ENCODE measurements at places on chromosomes 3 and 15. TPM values are rescaled to one million over a fixed set of nuclear protein-coding genes. Genes with fewer than 3 reads are reported as not detected.

DNA sequence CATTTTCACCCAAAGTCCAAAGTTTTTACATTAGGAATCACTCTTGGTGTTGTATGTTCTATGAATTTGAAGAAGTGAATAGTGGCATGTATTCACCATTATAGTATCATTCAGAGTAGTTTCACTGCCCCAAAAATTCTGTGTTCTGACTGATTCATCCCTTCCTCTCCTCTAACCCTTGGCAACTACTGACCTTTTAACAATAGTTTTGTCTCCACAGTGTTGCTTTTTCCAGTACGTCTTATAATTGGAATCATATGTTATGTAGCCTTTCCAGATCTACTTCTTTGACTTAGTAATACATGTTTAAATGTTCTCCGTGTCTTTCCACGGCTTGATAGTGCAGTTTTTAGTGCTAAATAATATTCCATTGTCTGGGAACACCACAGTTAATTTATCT is 379.0 kb upstream of the SGO1 start:
- no peaks in the 10 kb centered on the region for H3K36me3 ChIP-seq
- no peaks in the 10 kb centered on the region for H3K27me3 ChIP-seq
- no peak overlapping the region for H3K27ac ChIP-seq
- no peak for DNase-seq
- no peak overlapping the region for H3K4me3 ChIP-seq

DNA sequence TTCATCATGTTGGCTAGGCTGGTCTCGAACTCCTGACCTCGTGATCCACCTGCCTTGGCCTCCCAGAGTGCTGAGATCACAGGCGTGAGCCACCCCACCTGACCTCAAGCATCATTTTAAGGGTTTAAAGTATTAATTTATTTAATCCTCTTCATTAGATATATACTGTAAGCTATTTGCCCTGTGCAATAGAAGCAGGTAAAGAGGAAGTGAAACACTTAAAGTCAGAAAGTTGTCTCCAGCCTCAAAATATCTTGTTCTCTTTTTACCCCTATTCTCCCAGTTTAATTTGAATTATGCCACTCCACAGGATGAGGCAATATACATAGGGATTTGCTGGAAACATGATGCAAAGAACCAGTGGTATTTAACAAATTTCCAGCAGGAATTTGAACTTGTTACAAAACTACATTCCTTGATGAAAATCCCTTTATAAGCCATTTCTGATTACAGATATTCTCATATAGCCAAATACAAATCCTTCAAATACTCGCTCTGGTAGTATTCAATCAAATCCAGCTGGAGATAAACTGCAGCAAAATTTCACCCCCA is 2.0 kb downstream of the NDUFB5 start:
- H3K36me3 ChIP-seq = peaks cover 5% of the 10 kb centered on the region
- no peak for DNase-seq
- peaks cover 11% of the 10 kb centered on the region for H3K4me1 ChIP-seq
- H3K27me3 ChIP-seq = no peaks in the 10 kb centered on the region

DNA sequence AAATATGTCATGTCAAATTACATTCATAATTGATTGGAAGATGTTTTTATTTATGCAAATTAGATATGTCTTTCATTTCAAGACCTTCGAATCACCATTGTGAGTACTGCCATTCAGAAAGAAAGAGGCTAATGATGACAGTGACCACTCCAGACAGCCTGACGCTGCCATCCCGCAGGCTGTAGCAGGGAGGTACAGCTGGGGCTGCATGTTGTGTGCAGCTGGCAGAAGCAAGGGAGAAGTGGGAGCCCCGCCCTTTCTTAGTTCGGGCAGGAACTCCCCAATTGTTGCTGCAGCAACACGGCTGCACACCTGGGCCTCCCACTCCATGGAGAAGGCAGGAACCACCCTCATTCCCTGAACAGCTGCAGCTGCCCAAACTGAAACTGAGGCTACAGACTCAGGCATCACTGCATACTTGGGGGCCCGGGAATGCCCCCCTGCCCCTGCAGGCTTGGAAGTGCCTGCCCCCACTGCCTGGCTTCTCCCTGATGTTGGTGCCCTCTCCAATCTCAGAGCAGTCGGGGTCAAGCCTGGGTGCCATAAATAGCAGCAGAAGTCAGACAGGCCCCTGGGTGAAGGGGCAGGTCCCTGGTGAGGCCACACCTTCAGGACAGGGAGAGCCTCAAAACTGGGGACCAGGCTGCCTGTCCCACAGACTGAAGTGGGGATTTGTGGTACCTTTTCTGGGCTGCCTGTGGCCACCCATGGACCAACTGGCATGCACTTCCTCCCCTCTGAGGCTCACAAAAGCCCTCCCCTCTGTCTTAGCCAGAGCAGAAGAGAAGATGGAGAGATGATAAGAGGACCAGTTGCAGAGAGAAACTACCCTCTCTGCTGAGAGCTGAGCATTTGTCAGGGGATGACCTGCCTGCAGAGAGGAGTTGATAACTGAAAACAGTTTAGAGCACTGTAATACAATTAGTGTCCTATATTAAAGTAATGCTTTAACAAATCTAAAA is 964.6 kb downstream of the SI start:
- no peak for DNase-seq
- H3K27me3 ChIP-seq = no peaks in the 10 kb centered on the region
- H3K4me1 ChIP-seq = no peaks in the 10 kb centered on the region
- H3K27ac ChIP-seq = no peak overlapping the region

GRCh38 chr3:21889166-21889565 is 138.2 kb upstream of the ZNF385D start:
- DNase-seq = no peak
- no peak overlapping the region for H3K27ac ChIP-seq
- no peaks in the 10 kb centered on the region for H3K27me3 ChIP-seq
- no peaks in the 10 kb centered on the region for H3K4me1 ChIP-seq
- no peaks in the 10 kb centered on the region for H3K36me3 ChIP-seq

- no peak overlapping the region for H3K4me3 ChIP-seq
- H3K27me3 ChIP-seq = no peaks in the 10 kb centered on the region
- no peak for DNase-seq
- H3K36me3 ChIP-seq = peaks cover 7% of the 10 kb centered on the region
These were observed 56.4 kb downstream of the PRKCI start for GRCh38 chr3:170278627-170279026.

DNA sequence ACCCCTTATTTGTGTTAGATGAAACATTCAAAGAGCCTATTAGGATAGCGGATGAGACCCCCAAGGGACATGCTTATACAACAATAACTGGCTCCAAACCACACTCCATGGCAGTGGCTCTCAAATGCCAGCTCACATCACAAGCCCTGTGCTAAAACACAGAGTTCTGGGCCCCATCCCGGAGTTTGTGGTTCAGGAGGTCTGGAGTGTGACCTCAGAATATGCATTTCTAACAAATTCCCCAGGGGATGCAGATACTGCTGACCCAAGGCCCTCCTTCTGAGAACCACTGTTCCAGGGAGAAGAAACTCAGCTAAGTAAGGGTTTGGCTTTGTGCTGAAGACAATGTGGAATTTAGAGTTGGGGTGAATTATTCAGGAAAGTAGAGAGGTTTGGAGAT is 3.6 kb downstream of the CCRL2 start:
- no peaks in the 10 kb centered on the region for H3K27me3 ChIP-seq
- no peak overlapping the region for H3K4me3 ChIP-seq
- no peak for DNase-seq
- H3K4me1 ChIP-seq = no peaks in the 10 kb centered on the region
- no peak overlapping the region for H3K27ac ChIP-seq

DNA sequence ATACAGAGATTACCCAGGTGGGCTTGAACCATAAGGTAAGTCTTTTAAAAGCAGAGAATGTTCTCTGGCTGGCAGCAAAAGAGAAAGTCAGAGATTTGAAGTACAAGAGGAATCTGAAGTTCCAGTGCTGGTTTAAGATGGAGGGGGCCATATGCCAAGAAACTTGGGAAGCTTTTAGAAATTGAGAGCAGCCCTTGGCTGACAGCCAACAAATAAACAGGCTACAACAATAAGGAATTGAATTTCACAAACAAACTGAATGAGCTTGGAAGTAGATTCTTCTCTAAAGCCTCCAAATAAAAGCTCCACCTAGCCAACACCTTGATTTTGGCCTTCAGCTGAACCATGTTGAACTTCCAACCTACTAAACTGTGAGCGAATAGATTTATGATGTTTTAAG is 85.7 kb downstream of the TRIM42 start:
- H3K27me3 ChIP-seq = no peaks in the 10 kb centered on the region
- no peak overlapping the region for H3K27ac ChIP-seq
- DNase-seq = no peak
- H3K36me3 ChIP-seq = no peaks in the 10 kb centered on the region
- H3K4me3 ChIP-seq = no peak overlapping the region

GRCh38 chr3:97972976-97973375 is 745 bp upstream of the RIOX2 start:
- peaks cover 2% of the 10 kb centered on the region for H3K4me1 ChIP-seq
- no peaks in the 10 kb centered on the region for H3K36me3 ChIP-seq
- no peaks in the 10 kb centered on the region for H3K27me3 ChIP-seq
- no peak for DNase-seq

DNA sequence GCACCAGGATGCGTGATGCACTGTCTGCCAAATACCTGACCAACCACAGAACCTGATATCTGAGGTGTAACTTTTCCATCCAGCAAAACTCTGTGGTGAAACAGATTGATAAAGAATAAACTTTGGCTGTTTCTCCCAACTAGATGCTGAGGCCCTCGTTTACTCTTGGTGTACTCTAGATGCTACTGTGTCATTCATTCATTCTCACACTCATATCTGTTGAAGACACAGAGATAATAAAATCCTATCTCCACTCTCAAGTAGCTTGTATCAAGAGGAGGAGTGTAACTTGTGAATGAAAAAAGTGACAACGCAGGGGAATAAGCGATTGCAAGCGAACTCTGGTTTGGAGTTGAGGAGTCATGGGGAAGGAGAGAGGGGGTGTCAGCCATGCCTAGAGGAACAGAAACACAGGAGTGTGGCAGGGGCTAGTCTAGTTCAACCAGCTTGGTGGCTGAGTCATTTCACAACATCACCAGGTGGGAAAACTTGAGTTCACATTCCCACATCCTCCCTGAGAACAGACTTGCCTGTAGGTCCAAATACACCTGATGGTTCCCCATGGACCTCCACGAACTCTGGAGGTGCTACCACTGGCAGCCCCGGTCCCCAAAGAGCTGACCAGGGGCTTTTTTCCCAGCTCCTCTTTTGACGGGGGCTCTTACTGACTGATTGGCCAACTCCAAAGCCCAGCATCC is 73.3 kb upstream of the SNRK start:
- H3K4me3 ChIP-seq = no peak overlapping the region
- peak; percentile 30 for DNase-seq
- peak overlapping the region; percentile 75 for H3K27ac ChIP-seq
- H3K27me3 ChIP-seq = no peaks in the 10 kb centered on the region

- no peaks in the 10 kb centered on the region for H3K36me3 ChIP-seq
- H3K27me3 ChIP-seq = no peaks in the 10 kb centered on the region
- H3K4me3 ChIP-seq = no peak overlapping the region
- no peak overlapping the region for H3K27ac ChIP-seq
These were observed 6.8 kb upstream of the DUSP7 start for GRCh38 chr3:52063026-52063723.

DNA sequence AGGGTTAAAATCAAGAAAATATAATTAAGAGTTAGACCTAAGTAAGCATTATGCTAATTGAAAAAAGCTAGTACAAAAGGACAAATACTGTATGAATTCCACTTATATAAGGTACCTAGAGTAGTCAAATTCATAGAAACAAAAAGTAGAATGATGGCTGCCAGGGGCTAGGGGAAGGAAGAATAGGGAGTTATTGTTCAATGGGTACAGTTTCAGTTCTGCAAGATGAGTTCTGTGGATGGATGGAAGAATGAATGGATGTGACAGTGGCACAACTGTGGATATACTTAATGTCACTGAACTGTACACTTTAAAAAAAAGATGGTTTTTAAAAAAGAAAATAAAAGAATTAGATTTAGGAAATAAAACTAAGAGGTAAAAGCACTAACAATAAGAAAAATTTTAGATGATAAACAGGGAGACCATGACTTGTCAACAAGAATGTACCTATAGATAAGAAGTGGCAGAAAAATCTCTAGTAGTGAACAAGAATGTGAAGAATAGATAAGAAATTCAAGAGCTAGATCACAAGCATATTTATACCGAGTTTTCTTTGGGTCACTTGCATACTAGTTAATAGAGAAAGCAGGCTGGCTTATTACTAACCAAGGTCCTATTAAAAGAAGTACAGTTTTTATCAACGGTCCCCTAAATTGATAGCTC is 5.5 kb downstream of the IFT80 start:
- no peak overlapping the region for H3K4me3 ChIP-seq
- no peak for DNase-seq
- peaks cover 3% of the 10 kb centered on the region for H3K4me1 ChIP-seq
- no peak overlapping the region for H3K27ac ChIP-seq
- no peaks in the 10 kb centered on the region for H3K27me3 ChIP-seq
- H3K36me3 ChIP-seq = no peaks in the 10 kb centered on the region

DNA sequence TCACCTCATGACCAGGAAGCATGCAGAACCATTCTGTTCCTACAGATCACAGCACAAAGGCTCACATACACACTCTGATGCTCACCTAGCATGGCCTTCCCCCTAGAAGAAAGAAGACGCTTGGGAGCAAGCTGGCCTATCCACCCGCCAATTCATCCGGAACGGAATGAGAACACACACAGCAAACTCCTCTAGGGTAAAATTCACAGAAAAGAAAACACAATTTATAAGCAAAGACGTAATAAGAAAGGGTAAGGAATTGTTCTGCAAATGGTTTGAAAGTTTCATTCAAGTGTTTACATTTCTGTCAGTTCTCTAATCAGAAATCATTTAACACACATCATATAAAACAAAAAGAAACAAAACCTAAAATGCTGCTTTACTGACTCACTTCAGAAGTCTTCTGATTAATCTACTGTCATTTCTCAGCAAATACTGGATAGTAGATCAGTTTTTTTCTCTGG is 218.1 kb downstream of the OSBPL10 start:
- no peak overlapping the region for H3K27ac ChIP-seq
- no peak overlapping the region for H3K4me3 ChIP-seq
- DNase-seq = no peak

The PEX11A gene
- polyA plus RNA-seq = 31.3 TPM

The FBXO40 gene
- polyA plus RNA-seq = not detected

The CISH gene
- 32.5 TPM for polyA plus RNA-seq
